ENCODE measurements at places on chromosomes 4 and X. TPM values are rescaled to one million over a fixed set of nuclear protein-coding genes. Genes with fewer than 3 reads are reported as not detected.

DNA sequence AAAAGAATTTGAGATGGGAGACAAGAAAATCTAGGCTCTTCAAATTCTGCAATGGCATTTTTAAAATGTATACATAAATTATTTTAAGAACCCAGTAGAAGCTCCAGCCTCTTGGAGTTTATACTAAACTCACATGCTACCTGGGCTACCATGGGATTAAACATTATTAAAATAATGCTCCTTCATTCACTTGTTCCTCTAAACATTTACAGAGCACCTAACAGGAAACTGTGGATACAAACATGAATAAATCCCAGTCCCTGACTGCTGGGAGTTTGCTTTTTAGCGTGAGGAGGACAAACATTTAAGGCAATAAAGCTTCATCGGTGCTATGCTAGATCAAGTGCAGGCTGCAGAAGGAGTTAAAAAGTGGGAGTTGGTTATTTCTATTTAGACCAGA, 5.4 kb upstream of the SPP1 start:
- H3K36me3 ChIP-seq: no peaks in the 10 kb centered on the region
- no peaks in the 10 kb centered on the region for H3K4me1 ChIP-seq
- no peak overlapping the region for H3K27ac ChIP-seq
- H3K27me3 ChIP-seq: no peaks in the 10 kb centered on the region

Gene LUZP4
- not detected for total RNA-seq

Gene SYP
- 1.0 TPM for total RNA-seq

GRCh38 chrX:48472851-48473703, 2.9 kb upstream of the FTSJ1 start:
- no peak overlapping the region for H3K27ac ChIP-seq
- H3K4me3 ChIP-seq: no peak overlapping the region
- no peaks in the 10 kb centered on the region for H3K27me3 ChIP-seq
- H3K36me3 ChIP-seq: no peaks in the 10 kb centered on the region
- H3K4me1 ChIP-seq: no peaks in the 10 kb centered on the region
- no peak for DNase-seq

DNA sequence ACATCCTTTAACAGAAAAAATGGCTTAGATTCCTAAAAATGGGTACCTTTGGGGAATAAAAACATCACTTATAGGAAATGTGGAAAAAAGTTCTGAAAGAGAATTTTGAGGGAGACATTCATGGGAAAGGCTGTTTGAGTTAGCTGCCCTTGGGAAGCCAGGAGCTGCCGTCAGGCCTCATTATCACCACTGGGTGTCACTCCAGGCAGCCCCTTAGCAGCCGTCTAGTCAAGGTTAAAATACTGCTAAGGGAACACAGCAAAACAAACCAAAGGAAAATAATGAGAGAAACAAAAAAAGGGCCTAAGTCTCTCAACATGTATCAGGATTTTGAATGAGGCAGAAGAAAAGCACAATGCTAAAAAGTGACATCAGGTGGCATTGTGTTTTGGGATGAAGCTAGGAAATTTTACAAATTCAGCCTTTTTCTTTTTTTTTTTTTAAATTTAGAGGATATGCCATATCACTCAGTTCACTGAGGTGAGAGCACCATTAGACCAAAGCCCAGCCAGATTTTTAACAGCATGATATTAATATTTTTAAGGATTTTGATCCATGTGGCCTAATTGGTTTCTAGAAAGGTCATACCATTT, 235.3 kb downstream of the GPAT3 start:
- DNase-seq: peak; percentile 20
- no peak overlapping the region for H3K27ac ChIP-seq
- no peak overlapping the region for H3K4me3 ChIP-seq
- H3K4me1 ChIP-seq: no peaks in the 10 kb centered on the region

DNA sequence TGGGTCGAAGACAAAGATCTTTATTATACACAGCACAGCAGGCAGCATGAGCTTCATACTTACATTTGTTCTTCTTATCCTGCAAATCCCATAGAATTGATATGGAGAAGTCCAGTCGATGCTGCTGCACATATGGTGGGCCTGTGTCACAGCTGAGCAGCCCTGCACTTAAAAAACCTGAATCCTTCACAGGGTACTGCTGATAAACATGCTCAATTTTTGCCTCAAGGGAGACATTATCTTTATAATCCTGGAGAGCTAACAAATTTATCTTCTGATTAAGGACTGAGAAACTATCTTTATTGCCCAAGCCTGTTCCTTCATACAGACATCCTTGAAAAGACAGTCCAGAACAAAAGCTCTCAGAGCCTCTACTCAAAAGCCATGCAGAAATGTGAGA, 434.4 kb upstream of the FAM47C start:
- no peak overlapping the region for H3K4me3 ChIP-seq
- no peak for DNase-seq
- H3K27me3 ChIP-seq: peaks cover 4% of the 10 kb centered on the region
- no peaks in the 10 kb centered on the region for H3K4me1 ChIP-seq

Gene TLR2
- 4.3 TPM for total RNA-seq

GRCh38 chr4:184270808-184271413, 53.2 kb upstream of the ENPP6 start:
- H3K27me3 ChIP-seq: no peaks in the 10 kb centered on the region
- H3K4me3 ChIP-seq: no peak overlapping the region
- DNase-seq: no peak

GRCh38 chr4:40121515-40121914, 64.9 kb downstream of the N4BP2 start:
- H3K27ac ChIP-seq: no peak overlapping the region
- H3K36me3 ChIP-seq: peaks cover 21% of the 10 kb centered on the region
- no peak overlapping the region for H3K4me3 ChIP-seq
- DNase-seq: no peak
- no peaks in the 10 kb centered on the region for H3K27me3 ChIP-seq

Gene SMARCA1
- 38.5 TPM for total RNA-seq

DNA sequence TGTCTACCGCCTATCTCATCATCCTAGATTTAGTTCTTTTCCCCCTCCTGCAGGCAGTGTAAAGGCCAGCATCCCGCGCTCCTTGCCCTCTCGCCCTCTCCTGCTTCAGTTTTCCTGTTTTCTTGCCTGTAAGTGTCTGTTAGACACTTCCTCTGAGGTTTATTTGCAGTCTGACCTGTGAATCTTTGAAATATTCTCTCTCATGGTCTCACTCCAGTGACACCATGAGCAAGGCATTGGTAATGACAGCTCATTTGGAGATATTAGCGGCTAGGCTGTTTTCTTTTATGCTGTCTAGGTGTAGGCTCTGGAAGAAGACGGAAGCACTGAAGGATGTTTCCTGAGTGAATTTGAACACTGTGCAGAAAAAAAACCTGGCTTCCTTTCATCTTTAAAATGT, 179.6 kb downstream of the KDR start:
- no peak overlapping the region for H3K4me3 ChIP-seq
- no peaks in the 10 kb centered on the region for H3K36me3 ChIP-seq
- DNase-seq: no peak
- H3K27me3 ChIP-seq: no peaks in the 10 kb centered on the region

Gene ZCCHC18
- total RNA-seq: 1.3 TPM

Gene NPNT
- total RNA-seq: 4.4 TPM

DNA sequence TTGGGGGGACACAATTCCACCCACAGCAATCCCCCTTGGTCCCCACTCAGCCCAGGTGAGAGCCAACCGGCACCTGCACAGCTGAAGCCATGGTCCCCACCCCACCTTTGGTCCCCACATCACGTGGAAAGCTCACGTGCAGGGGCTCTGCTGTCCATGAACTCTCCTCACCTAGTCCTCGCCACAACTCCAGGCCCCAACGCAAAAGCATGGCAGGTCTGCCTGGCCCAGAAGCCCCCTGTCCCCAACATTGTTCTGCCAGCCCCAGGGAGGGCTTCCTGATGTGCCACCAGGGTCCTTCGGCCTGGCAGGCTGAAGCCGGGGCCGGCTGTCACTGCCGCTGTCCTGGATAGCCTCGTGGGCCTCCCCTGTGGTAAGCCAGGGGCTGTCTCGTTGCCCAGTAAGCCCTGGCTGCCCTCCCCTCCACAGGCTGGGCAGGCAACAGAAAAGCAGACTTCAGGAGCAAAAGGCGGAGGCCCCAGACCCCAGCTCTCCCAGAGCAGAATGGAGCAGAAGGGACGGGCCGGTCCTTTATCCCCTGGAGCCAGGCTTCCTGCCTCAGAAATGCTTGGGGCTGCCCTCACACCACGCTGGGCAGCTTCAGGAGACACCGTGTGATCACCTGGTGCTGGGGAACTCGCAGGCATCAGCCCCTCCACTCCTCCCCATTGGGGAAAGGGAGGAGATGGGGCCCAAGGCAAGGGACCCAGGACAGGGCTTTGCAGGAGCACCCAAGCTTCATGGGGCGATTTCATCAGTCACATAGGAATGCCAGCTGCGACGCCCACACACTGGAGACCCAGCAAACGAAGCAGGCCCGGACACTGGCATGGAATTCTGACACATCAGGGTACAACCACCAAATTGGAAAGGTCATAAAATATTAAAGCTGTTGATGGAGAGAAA, 103.7 kb downstream of the ADRA2C start:
- no peak overlapping the region for H3K27ac ChIP-seq
- H3K27me3 ChIP-seq: peaks cover 32% of the 10 kb centered on the region
- no peaks in the 10 kb centered on the region for H3K4me1 ChIP-seq
- H3K36me3 ChIP-seq: no peaks in the 10 kb centered on the region
- H3K4me3 ChIP-seq: no peak overlapping the region

DNA sequence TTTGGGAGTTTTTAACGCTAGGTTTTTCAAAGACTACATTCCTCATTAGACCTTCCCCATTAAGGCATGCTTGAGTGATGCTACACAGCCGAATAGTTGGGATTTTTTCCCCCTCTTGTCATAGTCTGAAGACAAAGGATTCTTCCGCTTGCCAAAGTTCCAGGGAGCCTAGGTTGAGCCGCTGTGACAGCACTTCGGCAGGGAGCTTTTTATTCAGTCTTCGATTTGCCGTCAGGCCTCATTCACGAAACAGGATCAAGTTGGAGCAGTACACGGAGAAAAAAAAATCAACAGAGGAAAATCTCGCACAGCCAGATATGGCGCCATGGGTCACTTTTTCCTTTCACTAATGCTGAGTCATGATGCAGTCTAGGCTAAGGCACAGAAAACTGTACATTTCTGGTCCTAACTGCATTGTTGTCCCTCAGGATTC, 24.3 kb downstream of the SHROOM3 start:
- peaks cover 6% of the 10 kb centered on the region for H3K4me1 ChIP-seq
- H3K4me3 ChIP-seq: no peak overlapping the region
- H3K27me3 ChIP-seq: no peaks in the 10 kb centered on the region
- no peak for DNase-seq
- no peaks in the 10 kb centered on the region for H3K36me3 ChIP-seq

Gene DNAAF6
- not detected for total RNA-seq

Gene SEC24D
- total RNA-seq: 14.7 TPM

- no peaks in the 10 kb centered on the region for H3K36me3 ChIP-seq
- H3K4me3 ChIP-seq: no peak overlapping the region
- H3K27ac ChIP-seq: no peak overlapping the region
- no peaks in the 10 kb centered on the region for H3K27me3 ChIP-seq
Observed at GRCh38 chr4:66691101-66691500, 854.2 kb downstream of the CENPC start.

- H3K4me3 ChIP-seq: no peak overlapping the region
- H3K4me1 ChIP-seq: peaks cover 11% of the 10 kb centered on the region
- no peak for DNase-seq
- H3K27me3 ChIP-seq: no peaks in the 10 kb centered on the region
Observed at GRCh38 chr4:119735165-119735651, 106.6 kb upstream of the PDE5A start.

DNA sequence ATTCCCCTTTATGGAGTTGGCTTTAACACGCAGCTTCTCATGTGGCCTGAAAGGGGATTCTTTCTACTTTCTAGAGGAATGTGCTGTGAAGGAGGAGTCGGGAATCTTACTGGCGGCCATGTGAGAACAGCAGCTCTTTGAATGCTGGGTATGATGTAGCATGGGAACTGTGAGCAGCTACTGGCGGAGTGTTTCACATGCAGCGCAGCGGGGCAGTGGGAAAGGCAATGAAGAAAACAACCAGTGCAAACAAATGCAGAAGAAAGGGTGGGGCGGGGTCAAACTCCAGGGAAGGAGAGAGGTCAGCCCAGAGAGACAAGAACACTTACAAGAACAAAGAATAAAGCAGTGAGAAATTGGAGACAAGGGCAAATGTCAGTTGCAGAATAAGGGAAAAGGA, 363.8 kb upstream of the FTHL17 start:
- no peak for DNase-seq
- H3K36me3 ChIP-seq: no peaks in the 10 kb centered on the region
- H3K27ac ChIP-seq: no peak overlapping the region
- H3K4me3 ChIP-seq: no peak overlapping the region

Gene TEC
- total RNA-seq: 1.8 TPM

Gene GALNT7
- total RNA-seq: 6.9 TPM

All from heart left ventricle (tissue), 16 donors.